ENCODE measurements at places on chromosomes 2 and 18.

GRCh38 chr18:10504723-10505122 lies 21.1 kb upstream of the NAPG start:
- DNase-seq: no peak

- no peak for DNase-seq
These were observed 766.7 kb upstream of the HS6ST1 start for GRCh38 chr2:129085386-129085785.

DNA sequence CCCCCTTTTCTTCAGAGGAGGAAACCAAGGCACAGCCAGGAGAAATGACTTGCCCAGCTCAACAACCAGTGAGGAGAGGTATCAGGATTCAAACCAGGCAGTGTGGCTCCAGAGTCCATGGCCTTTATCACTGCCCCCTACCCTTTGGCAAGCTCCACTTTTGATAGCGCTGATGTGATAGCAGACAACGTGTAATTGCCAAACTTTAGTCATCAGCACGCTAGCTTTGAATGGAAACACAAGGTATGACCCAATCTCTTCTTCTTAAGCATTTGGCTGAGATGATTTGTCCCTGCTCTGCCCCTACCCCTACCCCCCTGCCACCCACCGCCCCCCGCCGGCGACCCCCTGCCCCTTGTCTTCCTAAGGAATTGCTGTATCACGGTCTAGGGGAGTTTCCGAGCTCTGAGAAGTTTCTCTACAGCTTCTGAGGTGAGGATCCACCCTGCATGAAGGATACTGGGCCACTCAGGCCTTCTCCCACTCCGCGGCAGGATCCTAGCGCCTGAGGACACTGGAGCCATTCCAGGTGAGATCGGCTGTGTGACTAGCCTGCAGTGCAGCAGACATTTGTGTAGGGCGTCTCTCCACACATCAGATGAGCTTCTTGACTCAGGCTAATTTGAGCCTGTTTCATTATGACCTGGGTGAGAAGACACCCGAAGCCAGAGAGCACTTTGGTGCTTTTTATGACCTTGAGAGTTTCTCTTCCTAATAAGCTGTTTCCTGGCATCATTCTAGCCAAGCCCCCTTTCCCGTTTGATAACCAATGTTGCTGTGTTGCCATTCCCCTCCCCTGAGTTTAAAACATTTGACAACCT lies 75.1 kb upstream of the MAP4K4 start:
- no peak for DNase-seq

DNA sequence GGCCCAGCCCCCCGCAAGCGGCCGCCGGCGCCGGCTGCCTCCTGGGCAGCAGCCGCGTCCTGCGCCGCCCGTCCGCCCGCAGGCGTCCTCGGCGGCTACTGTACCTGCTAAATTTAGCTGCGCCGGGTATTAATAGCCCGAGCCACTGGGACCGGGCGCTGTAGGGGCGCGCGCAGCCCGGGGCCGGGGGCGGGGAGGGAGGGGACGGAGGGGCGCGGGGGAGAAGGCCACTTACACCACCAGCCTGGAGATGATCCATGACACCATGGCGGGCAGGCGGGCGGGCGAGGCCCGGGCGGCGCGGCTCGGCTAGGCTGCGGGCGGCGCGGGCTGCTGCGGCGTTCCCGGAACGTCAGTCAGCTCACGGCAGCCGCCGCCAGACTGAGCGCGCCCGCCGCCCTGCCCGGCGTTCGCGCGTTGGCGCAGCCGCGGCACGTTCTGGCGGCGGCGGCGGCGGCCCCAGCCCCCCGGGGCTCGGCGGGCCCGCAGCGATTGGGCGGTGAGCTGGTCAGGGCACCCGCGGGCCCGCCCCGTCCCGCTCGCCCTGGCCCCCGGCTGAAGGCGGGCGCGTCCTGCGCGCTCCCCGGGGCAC lies at the start of gene REEP1:
REEP1 (minus strand) TSS at position 383 of the 592 bp plus-strand sequence; CDS start at position 267, 116 bp downstream.
- no peak for DNase-seq

GRCh38 chr2:105127289-105127915 lies 89.5 kb downstream of the MRPS9 start:
- no peak for DNase-seq

DNA sequence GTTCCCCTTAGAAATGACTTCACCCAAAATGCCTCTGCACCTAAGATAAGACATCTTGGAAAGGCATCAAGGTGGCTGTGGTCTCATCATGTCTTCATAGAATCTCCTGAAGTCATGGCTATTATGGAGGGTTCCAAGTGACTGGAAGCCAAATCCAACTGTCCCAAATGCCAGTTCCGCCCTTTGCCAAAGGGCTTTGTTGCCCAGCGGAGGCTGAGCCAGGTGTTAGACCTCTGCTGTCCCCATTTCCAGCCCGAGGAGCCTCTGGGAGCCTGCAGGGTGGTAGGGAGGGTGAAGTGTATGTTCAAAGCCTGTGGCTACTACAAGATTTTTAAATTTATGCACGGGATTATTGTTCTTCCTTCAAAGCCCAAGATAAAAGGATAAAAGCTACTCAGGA lies 25.7 kb downstream of the RHOB start:
- DNase-seq: no peak

DNA sequence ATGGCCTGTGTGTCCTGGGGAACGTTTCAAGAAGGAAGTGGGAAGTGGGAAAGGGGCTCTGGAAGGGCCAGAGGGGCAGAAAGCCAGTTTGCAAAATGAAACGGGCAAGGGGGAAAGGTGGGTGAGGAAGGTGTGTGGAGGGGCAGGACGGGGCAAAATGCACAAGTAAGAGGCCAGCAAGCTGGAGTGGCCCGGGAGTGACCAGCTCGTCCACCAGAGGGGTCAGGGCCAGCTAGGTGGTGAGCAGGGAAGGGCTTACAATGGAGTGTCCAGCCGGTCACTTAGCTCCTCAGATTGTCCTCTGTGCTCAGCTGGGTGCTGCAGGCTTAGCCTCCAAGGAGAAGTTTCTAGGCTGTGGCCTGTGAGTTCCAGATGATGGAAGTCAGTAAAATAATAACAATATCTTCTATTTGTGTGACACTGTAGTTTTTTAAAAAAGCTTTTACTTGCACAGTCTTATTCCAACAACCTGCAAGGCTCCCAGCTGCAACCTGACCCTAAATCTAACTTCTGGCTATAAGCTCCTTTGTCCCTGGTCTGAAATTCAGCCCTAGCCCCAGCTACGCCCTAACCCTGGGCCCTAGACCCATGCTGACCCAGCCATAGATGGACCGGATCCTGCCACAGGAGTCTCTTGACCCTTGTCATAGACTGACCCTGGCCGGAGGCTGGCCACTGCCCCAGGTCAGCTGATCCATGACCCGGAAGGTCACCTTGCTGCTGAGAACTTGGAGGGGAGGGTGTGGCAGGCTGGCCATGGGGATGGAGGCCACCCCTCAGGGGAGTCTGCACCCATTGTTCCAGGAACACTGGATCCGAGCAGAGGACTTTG lies 29.2 kb downstream of the MYO7B start:
- no peak for DNase-seq

GRCh38 chr2:109129356-109129920 lies 433 bp downstream of the SH3RF3 start:
- DNase-seq: peak; percentile 21

DNA sequence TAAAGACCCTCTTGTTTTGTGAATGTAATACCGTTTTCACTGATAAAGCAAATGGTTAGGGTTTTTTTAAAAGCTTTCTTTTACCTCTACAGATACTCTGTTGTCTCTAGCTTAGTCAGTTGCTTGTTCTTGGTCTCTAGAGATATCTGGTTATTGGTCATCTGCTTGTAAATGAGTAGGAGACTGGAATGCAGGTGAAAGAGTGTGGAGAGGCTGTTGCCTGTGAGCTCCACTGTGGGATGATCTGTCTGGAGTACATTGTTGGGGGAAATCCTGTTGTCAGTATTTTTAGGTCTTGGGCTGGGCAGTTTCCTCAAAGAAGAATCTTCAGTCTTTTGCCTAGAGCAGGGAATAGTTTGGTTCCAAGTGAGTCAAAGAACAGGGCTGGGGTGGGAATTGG lies 67.7 kb downstream of the SMCHD1 start:
- no peak for DNase-seq

- DNase-seq: no peak
These were observed 69.4 kb downstream of the CABLES1 start for GRCh38 chr18:23204589-23205235.

DNA sequence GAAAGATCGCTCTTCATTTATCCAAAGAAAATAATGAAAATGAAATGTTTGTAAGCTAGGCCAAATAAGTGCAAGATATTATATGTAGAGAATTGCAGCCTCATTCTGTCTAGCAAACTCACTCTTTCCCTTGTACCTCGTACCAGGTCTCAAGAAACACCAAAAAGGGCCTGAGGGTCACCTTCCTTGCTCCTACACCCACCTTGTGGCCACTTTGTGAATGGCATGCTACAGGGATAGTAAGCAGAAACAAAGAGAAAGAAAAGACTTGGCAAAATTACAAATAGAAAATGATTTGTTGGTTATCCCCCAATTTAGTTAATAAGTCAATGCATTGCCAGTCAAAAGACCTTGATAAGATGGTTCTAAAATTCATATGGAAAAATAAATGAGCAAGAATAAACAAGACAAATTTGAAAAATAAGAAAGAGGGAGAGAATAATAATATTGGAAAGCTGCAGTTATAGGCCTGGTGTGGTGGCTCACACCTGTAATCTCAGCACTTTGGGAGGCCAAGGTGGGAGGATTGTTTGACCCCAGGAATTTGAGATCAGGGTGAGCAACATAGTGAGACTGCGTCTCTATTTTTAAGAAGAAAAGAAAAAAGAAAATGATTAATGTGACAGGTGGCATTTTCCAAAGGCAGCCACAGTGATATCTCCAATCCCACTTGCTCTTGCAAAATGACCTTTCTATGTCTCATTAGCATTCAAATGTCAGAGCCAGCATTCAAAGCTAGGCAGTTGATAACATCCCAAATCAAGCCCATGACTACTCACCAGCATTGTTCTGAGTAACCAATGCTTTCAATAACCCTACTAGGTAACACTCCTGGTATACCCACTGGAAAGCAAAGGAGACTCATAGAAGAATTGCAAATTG lies 38.8 kb upstream of the BMP10 start:
- peak; percentile 67 for DNase-seq

DNA sequence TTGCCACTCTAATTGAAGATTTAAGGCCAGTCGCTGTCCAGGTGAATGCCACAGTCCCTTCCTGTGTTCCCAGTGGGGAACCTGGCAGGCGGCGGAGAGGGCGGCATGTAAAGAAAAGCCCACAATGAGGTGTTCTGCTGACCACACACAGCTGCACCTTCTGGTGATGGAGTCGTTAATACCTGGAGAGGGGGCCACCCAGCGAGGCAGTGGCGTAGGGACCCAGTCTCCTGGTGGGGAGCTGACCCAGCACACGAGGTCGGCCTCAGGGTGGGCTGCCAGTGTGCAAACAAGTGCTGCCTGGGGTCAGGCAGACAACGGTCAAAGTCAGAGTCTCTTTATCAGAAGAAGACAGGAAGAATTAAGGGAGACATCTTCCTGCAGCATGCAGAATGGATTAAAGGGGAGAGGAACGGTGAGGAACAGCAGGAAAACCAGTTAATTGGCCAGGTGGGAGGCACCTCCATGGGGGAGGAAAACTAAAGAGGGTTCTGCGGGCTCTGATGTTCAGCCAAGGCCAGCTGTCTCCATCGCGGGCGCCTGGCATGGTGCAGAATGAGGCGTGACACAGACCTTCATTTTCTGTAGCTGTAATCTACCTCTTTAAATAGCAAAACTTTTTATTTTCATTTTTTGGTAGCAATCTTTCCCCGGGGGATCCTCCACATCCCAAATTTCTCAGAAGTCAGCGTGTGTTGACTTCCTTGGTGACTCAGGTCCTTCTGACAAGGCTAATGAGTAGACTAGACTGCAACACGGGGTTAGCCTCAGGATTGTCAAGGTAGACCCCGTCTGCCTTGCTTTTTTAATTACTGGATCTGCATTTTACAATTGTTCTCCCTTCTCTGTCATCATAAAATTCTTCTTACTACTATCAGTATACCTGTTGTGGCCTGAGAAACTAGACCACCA lies 78.3 kb downstream of the SMAD7 start:
- no peak for DNase-seq

DNA sequence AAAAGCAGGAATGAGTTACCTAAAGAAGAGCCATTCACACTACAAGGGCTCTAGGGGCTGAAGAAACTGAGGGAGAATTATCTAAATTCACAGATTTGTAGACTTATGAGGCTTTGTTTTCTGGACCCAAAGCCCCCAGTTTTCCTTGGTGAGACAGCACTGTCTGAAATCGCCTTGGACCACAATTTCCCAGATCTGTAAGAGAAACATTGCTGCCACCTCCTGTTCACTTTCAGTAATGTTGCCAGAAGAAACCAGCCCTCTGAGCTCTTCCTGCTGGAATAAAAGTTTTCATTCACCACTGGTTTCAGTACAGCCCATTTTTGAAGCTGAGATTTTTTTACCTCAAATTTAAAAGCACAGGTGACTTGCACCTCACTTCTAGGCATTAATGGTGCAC lies 169.2 kb downstream of the CDH20 start:
- DNase-seq: no peak

DNA sequence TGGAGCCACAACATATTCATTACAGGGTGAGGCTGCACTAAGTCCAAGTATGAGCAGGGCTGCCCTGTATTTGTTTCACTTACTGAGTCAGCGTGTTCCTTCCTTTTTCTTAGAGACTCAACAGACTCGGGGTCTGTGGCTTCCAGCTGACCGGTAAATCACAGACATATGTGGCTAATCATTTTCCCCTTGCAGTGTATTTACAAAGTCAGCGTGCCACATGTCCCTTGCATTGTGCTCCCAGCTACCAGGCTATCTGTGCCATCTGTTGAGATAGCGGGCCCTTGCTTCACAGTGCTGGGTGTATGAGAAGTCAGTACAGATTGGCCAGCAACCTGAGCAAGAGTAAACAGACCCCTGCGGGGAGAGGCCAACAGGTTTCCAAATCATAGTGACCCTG lies 254.3 kb downstream of the LRRTM1 start:
- DNase-seq: no peak

GRCh38 chr2:129610766-129611165 lies 368.7 kb upstream of the RAB6C start:
- no peak for DNase-seq

GRCh38 chr2:35784777-35785176 lies 570.8 kb upstream of the CRIM1 start:
- no peak for DNase-seq

GRCh38 chr2:163610817-163611556 lies 124.8 kb downstream of the FIGN start:
- DNase-seq: no peak

- no peak for DNase-seq
These were observed 43.4 kb downstream of the RFX8 start for GRCh38 chr2:101431486-101431885.

Measured in activated CD4-positive, alpha-beta T cell treated with anti-CD3 and anti-CD28 coated beads, Interleukin-2, amount 50 U/mL, for 4 hours (primary cell).